Pulmonary artery endothelial cell (primary cell): ENCODE measurements at places on chromosomes 1 and 21. TPM values are rescaled to one million over a fixed set of nuclear protein-coding genes. Genes with fewer than 3 reads are reported as not detected.

NKAIN1 gene
- 0.32 TPM in 1 of 2 replicates, not detected in the other for total RNA-seq

STUM gene
- total RNA-seq = not detected in 2 replicates

SLC44A3 gene
- 0.20 and 1.2 TPM in 2 replicates for total RNA-seq

SYTL1 gene
- under 0.01 and 0.78 TPM in 2 replicates for total RNA-seq

HSPB7 gene
- 0.14 TPM in 1 of 2 replicates, not detected in the other for total RNA-seq

HAO2 gene
- total RNA-seq = not detected in 2 replicates

OR2L5 gene
- not detected in 2 replicates for total RNA-seq

GNL2 gene
- 99.7 and 108 TPM in 2 replicates for total RNA-seq

- no peak for DNase-seq
Observed at GRCh38 chr1:40315795-40316594, 1.1 kb downstream of the COL9A2 start.

- peak; percentile 50 for DNase-seq
Observed at GRCh38 chr1:199684686-199685273, 342.7 kb upstream of the NR5A2 start.

DNA sequence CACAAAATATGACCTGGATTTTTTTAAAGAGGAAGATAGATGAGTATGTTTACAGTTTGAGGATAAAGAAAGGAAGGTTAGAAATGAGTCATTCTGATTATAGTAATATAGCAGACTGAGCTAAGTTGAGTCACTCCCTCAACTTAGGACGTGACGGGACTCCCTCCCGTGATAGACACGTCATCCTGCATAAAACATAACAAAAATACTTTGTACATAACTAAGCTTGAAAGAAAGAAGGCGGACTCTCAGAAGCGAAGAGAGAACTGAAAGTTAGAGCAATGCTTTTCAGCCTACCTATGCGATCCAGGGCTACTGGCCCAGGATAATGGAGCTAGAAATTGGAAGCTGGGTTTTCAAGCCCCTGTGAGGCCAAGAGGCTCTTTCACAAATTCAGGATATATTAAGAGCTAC, 53.0 kb upstream of the DESI2 start:
- DNase-seq = peak; percentile 87

- DNase-seq = no peak
Observed at GRCh38 chr1:25011943-25012638, 82.0 kb upstream of the RUNX3 start.

DNA sequence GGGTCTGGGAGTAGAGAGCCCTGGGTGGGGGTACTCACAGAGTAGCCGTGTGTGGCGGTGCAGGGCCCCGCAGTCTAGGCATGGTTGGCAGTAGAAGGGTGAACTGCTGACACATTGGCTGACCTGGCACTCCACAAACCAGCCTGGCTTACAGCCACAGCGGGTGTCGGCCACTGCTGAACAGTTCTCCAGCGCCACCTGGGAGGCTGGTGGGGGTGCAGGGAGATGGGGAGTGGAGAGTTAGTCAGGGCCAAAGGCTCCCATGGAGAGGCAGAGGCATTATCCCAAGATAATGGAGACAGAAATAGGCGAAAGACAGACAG, 1.5 kb downstream of the TNFRSF25 start:
- no peak for DNase-seq

DNA sequence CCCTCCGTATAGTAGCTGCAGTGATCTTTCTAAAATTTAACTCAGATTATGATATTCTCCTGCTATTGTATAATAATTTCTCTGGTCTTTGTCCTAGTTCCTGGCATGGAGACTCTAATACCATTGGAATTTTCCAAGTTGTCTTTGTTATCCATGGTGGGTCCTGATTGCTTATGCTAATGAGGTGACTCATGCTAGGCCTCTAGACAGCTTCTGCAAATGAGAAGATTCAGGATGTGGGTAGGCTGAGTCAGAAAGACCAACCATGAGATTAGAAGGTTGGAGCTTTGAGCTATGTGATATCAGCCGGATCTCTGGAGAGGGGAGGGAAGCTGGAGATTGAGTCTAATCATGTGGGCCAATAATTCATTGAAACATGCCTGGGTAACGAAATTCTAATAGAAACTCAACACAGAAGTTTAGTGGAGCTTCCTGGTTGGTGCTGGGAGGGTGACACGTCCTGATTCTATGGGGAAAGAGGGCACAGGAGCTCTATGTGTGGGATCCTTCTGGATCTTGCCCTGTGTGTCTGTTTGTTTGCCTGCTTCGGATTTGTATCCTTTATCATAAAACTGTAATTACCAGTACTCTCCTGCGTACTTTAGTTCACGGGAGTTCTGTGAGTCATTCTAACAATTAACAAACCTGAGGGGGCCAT, 73.2 kb upstream of the CNIH3 start:
- DNase-seq = peak; percentile 97

- no peak for DNase-seq
Observed at GRCh38 chr21:18265944-18266343, 21.3 kb downstream of the CHODL start.

GRCh38 chr1:23178414-23178813, 9.8 kb upstream of the LUZP1 start:
- no peak for DNase-seq

- DNase-seq = no peak
Observed at GRCh38 chr1:39694026-39694425, 2.8 kb upstream of the HPCAL4 start.

DNA sequence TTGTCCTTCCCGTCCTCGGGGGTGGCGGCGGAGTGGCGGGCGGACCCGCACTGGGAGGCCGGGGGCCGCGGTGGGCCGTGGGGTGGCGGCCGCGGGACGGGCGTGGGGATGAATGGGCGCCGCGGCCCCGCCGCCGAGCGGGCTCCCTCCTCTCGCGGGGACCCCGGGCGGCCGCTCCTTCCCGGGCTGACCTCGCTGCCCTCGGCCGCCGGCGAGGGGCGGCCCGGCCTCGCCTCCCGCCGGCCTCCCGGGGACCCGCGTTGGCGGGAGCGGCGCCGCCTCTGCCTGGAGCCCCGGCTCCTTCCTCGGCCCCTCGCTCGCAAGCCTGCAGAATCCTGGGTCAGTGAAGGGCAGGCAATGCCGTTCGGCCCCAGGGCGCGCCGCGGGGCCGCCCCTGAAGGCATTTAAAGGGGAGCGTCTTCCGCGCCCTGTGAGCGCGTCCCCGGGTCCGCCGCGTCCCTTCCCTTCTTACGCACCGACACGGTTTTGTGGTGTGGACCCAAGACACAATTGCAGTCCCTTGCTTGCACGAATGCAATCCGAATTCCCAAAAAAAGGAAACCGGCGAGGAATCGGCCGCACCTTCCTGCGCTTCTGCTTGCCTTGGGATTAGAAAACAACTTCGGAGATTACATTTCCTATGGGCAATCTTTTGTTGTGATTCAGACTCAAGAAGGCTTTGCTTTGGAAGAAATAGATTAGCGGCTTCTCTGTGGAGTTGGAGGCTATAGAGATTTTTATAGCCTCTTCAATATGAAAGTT, 776 bp downstream of the ITSN1 start:
- no peak for DNase-seq

DNA sequence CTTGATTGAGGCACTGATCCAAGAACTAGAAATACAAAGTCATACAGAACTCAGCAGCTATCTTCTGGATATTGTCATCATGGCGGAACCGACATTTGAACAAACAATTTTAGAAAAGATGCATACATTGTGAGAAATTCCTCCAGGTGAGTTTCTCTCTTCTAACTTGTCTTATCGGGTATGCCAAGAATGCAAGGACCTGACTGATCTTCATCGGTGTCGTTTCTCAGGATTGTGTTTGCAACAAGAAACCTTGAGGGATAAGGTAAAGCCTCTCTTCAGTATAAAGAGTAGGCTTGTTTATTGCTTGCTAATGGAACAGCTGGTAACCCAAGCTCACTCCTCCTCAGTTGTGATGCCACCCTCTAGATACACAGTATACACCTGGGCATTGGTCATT, 62.2 kb downstream of the NME7 start:
- DNase-seq = no peak

GRCh38 chr1:213987422-213987926, 299 bp upstream of the PROX1 start:
- peak; percentile 80 for DNase-seq

GRCh38 chr21:41765973-41766882, 624 bp downstream of the RIPK4 start:
- no peak for DNase-seq

GRCh38 chr1:109396871-109397580, 692 bp downstream of the SORT1 start:
- DNase-seq = no peak

DNA sequence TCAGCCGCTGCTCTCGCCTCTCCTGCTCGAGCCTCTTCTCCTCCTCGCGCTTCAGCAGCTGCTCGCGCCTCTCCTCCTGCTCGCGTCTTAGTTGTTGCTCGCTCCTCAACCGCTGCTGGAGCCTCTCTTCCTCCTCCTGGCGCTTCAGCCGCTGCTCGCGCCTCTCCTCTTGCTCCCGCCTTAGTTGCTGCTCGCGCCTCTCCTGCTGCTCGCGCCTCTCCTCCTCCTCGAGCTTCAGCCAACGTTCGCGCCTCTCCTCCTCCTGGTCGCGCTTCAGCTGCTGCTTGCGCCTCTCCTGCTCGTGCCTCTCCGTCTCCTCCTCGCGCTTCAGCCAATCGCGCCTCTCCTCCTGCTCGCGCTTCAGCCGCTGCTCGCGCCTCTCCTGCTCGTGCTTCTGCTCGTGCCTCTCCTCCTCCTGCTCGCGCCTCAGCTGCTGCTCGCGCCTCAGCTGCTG, 3.7 kb downstream of the TCHH start:
- no peak for DNase-seq

GRCh38 chr21:29939924-29940275, at the start of gene GRIK1:
TSS of gene GRIK1 (minus strand) at chr21:29939996.
- DNase-seq = no peak

GRCh38 chr21:26844258-26845065, 747 bp downstream of the ADAMTS1 start:
- DNase-seq = no peak

DNA sequence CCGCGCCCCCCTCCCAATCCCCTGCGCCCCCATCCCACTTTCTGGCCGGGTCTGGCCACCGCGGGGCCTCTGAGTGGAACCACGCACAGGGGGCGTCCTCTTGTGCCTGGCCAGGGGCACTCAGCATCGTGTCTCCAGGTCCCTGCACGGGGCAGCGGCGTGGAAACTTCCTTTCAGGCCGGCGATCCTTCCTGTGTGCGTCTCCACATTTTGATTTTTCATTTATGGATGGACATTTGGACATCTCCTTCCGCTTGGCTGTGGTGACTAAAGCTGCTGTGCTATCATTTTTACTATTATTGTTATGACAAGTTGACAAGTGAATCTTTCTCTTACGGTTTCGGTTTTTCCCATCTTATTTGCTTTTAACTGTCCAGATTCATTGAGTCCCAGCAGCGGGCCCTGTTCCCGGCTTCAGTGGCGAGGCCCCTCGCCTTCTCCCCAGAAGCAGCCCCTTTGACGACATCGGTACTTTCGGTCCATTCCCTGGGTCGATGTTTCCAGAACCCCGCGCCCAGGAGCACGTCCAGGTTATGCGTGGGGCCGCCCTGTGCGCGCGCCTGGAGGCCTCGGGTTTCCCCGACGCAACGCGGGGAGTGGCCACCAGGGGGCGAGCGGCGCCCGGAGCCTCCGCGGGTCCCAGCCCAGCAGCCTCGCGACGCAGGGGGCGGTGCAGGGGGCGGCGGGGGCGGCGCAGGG, 12.4 kb upstream of the SLC19A1 start:
- no peak for DNase-seq

GRCh38 chr1:244212797-244213475, 161.9 kb downstream of the ZBTB18 start:
- no peak for DNase-seq

- no peak for DNase-seq
Observed at GRCh38 chr21:41396558-41397075, 29.4 kb upstream of the MX1 start.

DNA sequence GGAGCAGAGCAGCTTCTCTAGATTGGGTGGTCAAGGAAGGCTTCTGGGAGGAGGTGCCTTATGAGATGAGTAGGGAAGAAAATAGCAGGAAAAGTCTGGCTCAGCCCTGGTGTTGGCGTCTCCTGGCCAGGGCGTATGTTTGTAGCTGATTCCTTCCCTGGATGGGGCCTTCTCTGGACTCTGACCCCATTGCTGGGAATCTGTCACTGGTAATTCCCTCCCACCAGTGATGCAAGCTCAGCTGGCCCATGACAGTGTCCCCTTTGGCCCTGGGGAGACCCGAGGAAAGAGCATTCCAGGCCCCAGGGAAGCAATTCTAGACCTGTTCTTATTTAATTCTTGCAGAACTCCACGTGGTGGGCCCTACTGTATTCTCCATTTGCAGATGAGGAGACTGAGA, 20.7 kb downstream of the IGSF21 start:
- no peak for DNase-seq

- DNase-seq = no peak
Observed at GRCh38 chr21:35853321-35854239, 206.7 kb downstream of the SETD4 start.

DNA sequence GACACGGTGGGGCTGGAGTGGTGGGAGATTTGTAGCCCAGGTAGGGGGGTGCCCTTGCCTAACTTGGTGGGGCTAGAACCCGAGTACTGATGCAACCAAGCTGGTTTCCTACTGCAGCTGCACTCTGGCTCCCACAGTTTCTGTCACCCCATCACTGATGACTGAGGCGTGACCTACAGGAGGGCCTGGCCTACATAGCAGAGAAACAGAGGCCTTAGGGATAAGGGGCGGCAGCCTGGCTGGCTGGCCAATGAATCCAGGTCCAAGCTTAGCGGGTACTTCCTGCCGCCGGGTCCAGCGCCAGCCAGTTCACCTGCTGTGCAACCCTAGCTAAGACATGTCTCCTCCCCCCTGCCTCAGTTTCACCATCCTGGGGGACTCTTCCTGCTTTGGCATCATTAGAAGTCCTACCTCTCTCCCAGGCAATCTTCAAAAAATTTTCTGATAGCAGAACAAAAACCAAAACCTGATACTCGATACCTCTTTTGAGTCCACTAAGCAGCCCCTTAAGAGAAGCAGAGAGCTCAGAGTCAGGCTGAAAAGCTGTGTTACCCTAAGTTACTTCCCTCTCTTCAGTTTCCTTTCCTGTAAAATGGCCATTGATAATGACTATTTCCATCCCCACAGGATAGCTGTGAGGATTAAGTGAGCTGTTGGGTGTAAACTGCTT, 27.3 kb upstream of the RNF19B start:
- no peak for DNase-seq

DNA sequence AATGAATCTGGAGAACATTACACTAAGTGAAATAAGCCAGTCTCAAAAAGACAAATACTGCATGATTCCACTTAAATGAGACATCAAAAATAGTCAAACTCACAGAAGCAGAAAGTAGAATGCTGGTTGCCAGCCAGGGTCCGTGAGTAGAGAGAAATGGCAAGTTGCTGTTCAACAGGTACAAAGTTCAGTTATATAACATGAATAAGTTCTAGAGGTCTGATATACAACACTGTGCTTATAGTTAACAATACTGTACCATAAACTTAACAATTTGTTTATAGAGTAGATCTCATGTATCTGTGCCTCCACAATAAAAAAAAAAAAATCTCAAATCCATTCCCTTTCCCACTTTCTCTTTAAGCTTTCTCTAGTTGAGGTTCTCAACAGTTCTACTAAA, 83.5 kb downstream of the DENND1B start:
- no peak for DNase-seq

- DNase-seq = no peak
Observed at GRCh38 chr1:25926731-25927496, 20.7 kb upstream of the STMN1 start.
